ENCODE measurements at places on chromosomes 6 and 20.

DNA sequence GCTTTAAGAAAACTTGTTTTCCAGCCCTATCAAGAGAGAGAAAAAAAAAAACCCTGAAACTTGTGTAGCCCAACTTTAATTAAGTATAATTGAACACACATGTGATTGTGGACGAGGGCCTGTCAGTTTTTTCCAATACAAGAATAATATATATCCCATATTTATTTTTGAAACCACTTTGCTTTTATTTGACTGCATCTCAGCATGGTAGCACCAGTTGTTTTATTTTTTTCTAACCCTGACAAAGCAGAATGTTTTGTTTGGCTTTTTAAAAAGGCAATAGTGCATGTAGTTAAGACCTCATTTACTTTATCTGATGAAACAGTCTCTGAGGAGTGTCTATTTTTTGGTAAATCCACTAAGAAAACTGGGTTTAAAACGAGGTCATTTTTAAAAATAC is 257.7 kb downstream of the CDKAL1 start:
- DNase-seq, result peak; percentile 22

GRCh38 chr20:57392512-57393271 is 1.5 kb downstream of the RBM38 start:
- DNase-seq, result no peak

- no peak for DNase-seq
Observed at GRCh38 chr6:33630014-33630413, 8.9 kb downstream of the ITPR3 start.

- DNase-seq, result no peak
Observed at GRCh38 chr6:84017709-84018452, 15.7 kb upstream of the MRAP2 start.

DNA sequence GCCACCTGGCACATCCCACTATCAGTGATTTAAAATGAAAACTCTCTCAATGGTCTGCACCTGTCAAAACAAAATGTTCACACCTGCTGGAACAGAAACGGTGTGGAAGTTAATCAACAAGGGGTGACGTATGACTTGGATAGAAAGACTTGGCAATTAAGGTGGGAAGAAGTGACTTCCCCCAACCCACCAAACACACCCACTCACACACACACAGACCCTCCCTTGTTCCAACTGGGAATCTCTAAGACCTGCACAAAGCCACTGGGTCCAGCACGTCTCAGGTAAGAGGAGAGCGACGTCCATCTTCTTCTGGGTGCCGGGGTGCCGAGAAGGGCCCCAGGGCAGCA is 25.1 kb upstream of the TCFL5 start:
- no peak for DNase-seq

- no peak for DNase-seq
Observed at GRCh38 chr6:75563032-75563431, 38.6 kb upstream of the SENP6 start.

Measured in AG09319 (cell line).